Activated CD8-positive, alpha-beta T cell treated with anti-CD3 and anti-CD28 coated beads, Interleukin-2, amount 10 ng/mL, durations not matched to agents 7 days and 5 days (primary cell): ENCODE measurements at places on chromosomes 7 and 10. TPM values are rescaled to one million over a fixed set of nuclear protein-coding genes. Genes with fewer than 3 reads are reported as not detected.

C7orf33 gene
- not detected for total RNA-seq

OPALIN gene
- not detected for total RNA-seq

HIPK2 gene
- total RNA-seq, result 17.2 TPM

ZNF365 gene
- not detected for total RNA-seq

ENKUR gene
- not detected for total RNA-seq

DNA sequence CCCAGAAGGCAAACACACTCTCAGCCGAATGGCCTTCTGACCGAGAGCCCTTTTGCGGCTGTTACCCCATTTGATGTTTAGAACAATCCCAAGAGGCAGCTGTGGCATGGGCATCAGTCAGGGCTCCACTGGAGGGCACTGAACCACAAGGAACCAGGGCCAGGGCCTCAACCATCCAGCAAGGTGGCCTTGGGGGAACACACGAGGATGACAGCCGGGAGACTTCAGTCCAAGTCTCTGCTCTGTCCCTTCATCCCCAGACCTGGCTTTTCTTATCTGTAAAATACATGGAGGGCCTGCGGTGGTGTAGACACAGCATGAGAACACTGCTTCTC is 63.6 kb upstream of the INSIG1 start:
- no peak overlapping the region for H3K4me3 ChIP-seq
- peaks cover 5% of the 10 kb centered on the region for H3K27me3 ChIP-seq
- no peak overlapping the region for H3K27ac ChIP-seq
- no peaks in the 10 kb centered on the region for H3K4me1 ChIP-seq

GRCh38 chr10:103921248-103921647 is 3.3 kb upstream of the STN1 start:
- H3K4me1 ChIP-seq, result peaks cover 10% of the 10 kb centered on the region
- H3K27ac ChIP-seq, result no peak overlapping the region
- H3K27me3 ChIP-seq, result no peaks in the 10 kb centered on the region

GRCh38 chr10:129505500-129506075 is 38.5 kb downstream of the MGMT start:
- H3K4me3 ChIP-seq, result no peak overlapping the region
- H3K36me3 ChIP-seq, result peaks cover 19% of the 10 kb centered on the region
- no peak overlapping the region for H3K27ac ChIP-seq
- no peak for DNase-seq
- no peaks in the 10 kb centered on the region for H3K4me1 ChIP-seq
- no peaks in the 10 kb centered on the region for H3K27me3 ChIP-seq

GRCh38 chr7:50184271-50184990 is 91.4 kb upstream of the ZPBP start:
- peaks cover 7% of the 10 kb centered on the region for H3K4me1 ChIP-seq
- no peak overlapping the region for H3K4me3 ChIP-seq
- no peak for DNase-seq
- H3K27me3 ChIP-seq, result no peaks in the 10 kb centered on the region
- no peak overlapping the region for H3K27ac ChIP-seq

DNA sequence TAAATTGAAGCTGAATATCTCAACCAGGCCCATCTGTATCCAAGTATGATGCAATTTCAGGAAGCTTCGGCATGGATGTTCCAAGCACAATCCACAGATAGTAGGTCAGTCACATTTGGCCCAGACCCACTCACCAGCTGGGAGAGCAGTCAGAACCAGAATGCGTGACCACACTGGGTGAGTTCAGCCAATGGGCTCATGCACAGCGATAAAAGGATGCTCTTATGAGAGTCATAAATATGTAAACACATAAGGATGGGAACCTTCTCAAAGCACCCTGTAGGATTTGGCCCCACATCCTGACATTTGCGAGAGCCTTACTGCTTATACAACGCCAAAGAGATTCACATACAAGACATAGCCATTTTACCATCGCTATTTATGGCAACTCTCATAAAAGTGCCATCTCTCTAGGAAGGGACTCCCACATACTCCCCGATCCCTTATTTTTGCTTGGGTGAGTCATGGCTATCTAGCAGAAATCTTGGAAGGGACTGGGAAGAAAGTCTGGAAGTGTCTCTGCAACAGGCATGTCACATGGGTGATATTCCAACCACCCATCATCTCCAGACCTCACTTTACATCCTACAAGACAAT is 3.0 kb downstream of the AFAP1L2 start:
- H3K36me3 ChIP-seq, result no peaks in the 10 kb centered on the region
- H3K4me3 ChIP-seq, result no peak overlapping the region
- no peak for DNase-seq

DNA sequence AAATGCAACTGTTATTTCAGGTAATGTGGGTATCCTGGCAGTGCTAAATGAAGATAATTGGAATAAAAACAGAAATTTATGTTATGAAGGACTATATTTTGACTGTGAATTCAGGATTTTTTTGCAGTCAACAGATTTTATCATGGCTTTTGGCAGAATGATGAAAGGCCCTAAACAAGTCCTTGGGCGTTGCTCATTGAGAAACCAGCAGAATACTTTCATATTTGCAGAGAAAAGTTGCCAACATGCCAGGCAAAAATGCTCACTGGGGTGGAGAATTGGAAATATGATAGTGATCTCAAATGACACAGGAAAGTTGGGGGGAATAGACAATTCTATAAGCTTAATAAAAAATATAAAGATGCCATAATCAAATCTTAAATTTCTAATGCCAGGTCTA is 121.1 kb downstream of the GPR85 start:
- no peaks in the 10 kb centered on the region for H3K36me3 ChIP-seq
- peaks cover 4% of the 10 kb centered on the region for H3K27me3 ChIP-seq
- DNase-seq, result no peak

- no peak overlapping the region for H3K27ac ChIP-seq
- no peak for DNase-seq
- peaks cover 6% of the 10 kb centered on the region for H3K4me1 ChIP-seq
- no peaks in the 10 kb centered on the region for H3K36me3 ChIP-seq
- peaks cover 36% of the 10 kb centered on the region for H3K27me3 ChIP-seq
These were observed 2.6 kb upstream of the CAMK2B start for GRCh38 chr7:44327981-44328380.

- no peak for DNase-seq
- no peaks in the 10 kb centered on the region for H3K27me3 ChIP-seq
- H3K36me3 ChIP-seq, result no peaks in the 10 kb centered on the region
- no peak overlapping the region for H3K27ac ChIP-seq
- no peaks in the 10 kb centered on the region for H3K4me1 ChIP-seq
- H3K4me3 ChIP-seq, result no peak overlapping the region
These were observed 271.2 kb downstream of the INHBA start for GRCh38 chr7:41431671-41432070.

DNA sequence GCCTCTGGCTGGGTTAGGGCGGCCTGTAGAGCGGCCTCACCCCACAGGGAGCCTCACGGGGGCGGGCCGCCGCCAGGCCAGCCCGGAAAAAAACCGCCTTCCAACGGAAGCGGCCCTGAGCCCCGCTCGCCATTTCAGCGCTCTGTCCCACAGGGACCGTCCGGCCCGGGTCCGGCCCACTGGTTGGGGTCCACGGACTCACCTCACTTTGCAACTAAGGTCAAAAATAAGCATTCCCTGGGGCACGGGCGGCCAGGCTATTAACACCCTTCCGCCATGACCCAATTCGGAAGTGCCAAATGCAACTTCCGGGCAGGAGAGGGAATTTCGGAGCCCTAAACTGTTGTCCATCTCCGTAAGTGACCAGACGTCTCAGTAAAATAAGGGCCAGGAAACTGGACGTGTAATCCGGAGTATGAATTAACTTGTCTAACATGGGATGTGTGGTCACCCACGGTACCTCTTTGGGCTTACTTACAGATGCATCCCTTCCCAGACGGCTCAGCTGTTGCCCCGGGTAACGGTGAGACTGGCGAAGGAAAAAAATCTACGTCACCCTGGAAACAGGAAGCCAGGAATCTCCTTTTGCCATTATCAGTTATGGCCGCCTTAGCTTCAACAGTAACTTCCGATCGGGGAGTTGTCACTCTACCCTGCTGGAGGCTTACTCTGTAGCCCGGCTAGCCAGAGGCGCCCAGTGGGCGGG is at the start of gene BBIP1:
Gene BBIP1 (minus strand): TSS at position 538 of the 706 bp plus-strand sequence. CDS start 1,023 bp downstream, outside the sequence.
- H3K36me3 ChIP-seq, result peaks cover 9% of the 10 kb centered on the region
- H3K27ac ChIP-seq, result peak within 1 kb of the TSS; percentile 99
- peaks cover 36% of the 10 kb centered on the region for H3K4me1 ChIP-seq
- no peak for DNase-seq

DNA sequence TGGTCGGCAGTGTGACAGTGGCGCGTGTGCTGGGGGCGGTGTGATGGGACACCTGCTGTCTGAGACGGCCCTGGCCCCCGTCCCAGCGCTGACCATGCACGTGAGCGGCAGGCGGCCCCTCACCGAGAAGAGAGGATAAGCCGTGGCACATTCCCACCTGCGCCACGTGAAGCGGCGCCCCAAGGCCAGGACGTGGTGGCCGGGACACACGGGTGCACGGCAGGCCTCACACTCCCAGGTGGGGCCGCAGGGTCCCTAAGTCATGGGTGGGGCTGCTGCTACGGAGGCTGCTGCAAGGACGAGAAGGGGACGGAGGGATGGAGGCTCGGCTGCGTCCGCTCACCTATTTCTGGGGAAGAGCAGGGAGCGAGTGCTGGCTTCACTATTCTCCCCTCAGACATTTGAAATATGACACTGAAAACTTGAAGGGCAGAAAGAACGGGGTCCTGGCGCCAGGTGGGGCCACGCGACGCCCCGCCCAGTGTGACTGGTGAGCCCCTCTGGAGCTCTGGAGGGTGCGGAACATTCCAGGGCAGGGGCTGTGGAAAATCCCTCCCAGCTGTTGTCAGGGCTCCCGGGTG is 7.5 kb downstream of the CYP2W1 start:
- no peak overlapping the region for H3K27ac ChIP-seq
- peaks cover 4% of the 10 kb centered on the region for H3K4me1 ChIP-seq
- DNase-seq, result no peak
- no peaks in the 10 kb centered on the region for H3K27me3 ChIP-seq
- H3K4me3 ChIP-seq, result no peak overlapping the region
- no peaks in the 10 kb centered on the region for H3K36me3 ChIP-seq

DNA sequence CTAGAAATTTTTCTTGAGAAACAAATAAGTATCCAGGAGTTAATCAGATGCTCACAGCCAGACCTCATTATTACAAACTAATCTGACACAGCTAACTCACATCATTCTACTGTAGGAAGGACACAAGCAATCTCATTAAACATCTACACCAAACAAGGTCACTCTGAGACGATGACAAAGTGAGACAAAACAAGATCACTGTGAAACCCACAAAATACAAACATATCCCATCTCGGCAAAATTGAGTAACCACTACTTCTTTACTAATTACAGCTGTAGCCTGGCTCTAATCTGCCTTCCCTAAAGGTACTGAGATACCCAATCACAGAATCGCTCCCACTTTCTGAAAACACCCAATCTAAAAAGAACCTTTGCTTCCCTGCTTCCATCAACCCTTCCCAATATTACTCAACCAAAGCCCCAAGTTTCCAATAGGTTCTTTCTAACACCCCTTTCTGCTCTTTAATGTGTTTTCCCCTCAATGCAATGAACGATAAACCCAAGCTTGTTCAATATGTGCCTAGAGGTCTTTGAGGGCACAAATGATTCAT is 26.9 kb downstream of the CCDC6 start:
- no peak for DNase-seq
- H3K36me3 ChIP-seq, result peaks cover 6% of the 10 kb centered on the region
- peaks cover 64% of the 10 kb centered on the region for H3K4me1 ChIP-seq
- peak overlapping the region; percentile 23 for H3K4me3 ChIP-seq
- H3K27me3 ChIP-seq, result no peaks in the 10 kb centered on the region

- no peak overlapping the region for H3K4me3 ChIP-seq
- H3K27ac ChIP-seq, result no peak overlapping the region
- H3K36me3 ChIP-seq, result no peaks in the 10 kb centered on the region
- DNase-seq, result no peak
- H3K4me1 ChIP-seq, result no peaks in the 10 kb centered on the region
These were observed 229.6 kb upstream of the PTPRZ1 start for GRCh38 chr7:121643320-121643719.

- no peak overlapping the region for H3K4me3 ChIP-seq
- peaks cover 3% of the 10 kb centered on the region for H3K4me1 ChIP-seq
- H3K27ac ChIP-seq, result no peak overlapping the region
- no peaks in the 10 kb centered on the region for H3K36me3 ChIP-seq
- DNase-seq, result no peak
These were observed 568.7 kb upstream of the MGMT start for GRCh38 chr10:128898133-128898915.

GRCh38 chr10:18681366-18681765 is 22.1 kb downstream of the ARL5B start:
- peaks cover 10% of the 10 kb centered on the region for H3K36me3 ChIP-seq
- H3K27me3 ChIP-seq, result no peaks in the 10 kb centered on the region
- H3K27ac ChIP-seq, result no peak overlapping the region
- H3K4me1 ChIP-seq, result peaks cover 13% of the 10 kb centered on the region

DNA sequence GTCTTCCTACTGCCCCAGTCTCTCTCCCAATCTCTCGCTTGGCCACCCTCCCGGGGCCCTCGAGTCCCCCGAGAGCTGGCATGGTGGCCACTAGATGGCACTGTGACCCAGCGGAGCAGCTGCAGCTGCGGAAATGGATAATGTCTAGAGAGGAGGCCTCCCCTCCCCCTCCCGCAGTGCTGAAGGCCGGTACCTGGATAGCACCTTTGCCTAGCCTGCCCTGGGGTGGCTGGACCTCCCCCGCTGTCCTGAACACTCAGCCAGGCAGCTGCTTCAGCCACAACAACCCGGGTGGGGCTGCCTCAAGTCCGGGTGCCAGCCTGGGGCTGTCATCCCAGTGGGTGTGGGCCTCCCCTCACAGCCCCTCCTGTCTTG is 65.2 kb downstream of the GOLGA7B start:
- H3K27me3 ChIP-seq, result peaks cover 8% of the 10 kb centered on the region
- DNase-seq, result peak; percentile 82
- H3K4me1 ChIP-seq, result peaks cover 2% of the 10 kb centered on the region
- no peak overlapping the region for H3K4me3 ChIP-seq

- DNase-seq, result no peak
- H3K36me3 ChIP-seq, result no peaks in the 10 kb centered on the region
- no peak overlapping the region for H3K27ac ChIP-seq
- no peak overlapping the region for H3K4me3 ChIP-seq
- H3K4me1 ChIP-seq, result no peaks in the 10 kb centered on the region
These were observed 160.2 kb downstream of the ARHGAP12 start for GRCh38 chr10:31768467-31768866.

- H3K27ac ChIP-seq, result no peak overlapping the region
- no peaks in the 10 kb centered on the region for H3K27me3 ChIP-seq
- peaks cover 31% of the 10 kb centered on the region for H3K36me3 ChIP-seq
- peaks cover 10% of the 10 kb centered on the region for H3K4me1 ChIP-seq
- no peak for DNase-seq
These were observed 5.0 kb downstream of the NDUFA5 start for GRCh38 chr7:123552641-123553040.

GRCh38 chr10:2925631-2926030 is 141.7 kb upstream of the PFKP start:
- peak; percentile 28 for DNase-seq
- peaks cover 10% of the 10 kb centered on the region for H3K27me3 ChIP-seq
- peaks cover 16% of the 10 kb centered on the region for H3K4me1 ChIP-seq
- H3K36me3 ChIP-seq, result no peaks in the 10 kb centered on the region

- H3K27ac ChIP-seq, result no peak overlapping the region
- no peaks in the 10 kb centered on the region for H3K4me1 ChIP-seq
- H3K4me3 ChIP-seq, result no peak overlapping the region
- no peaks in the 10 kb centered on the region for H3K36me3 ChIP-seq
- DNase-seq, result peak; percentile 68
These were observed 128.4 kb downstream of the ABCA13 start for GRCh38 chr7:48299580-48300169.

GRCh38 chr10:1044964-1045363 is 4.0 kb downstream of the IDI1 start:
- peaks cover 53% of the 10 kb centered on the region for H3K4me1 ChIP-seq
- H3K4me3 ChIP-seq, result peak overlapping the region; percentile 67
- H3K27me3 ChIP-seq, result no peaks in the 10 kb centered on the region
- no peak for DNase-seq
- peaks cover 66% of the 10 kb centered on the region for H3K36me3 ChIP-seq
- H3K27ac ChIP-seq, result peak overlapping the region; percentile 92

GRCh38 chr10:85168243-85168642 is 839.9 kb downstream of the CCSER2 start:
- no peaks in the 10 kb centered on the region for H3K27me3 ChIP-seq
- no peaks in the 10 kb centered on the region for H3K4me1 ChIP-seq
- DNase-seq, result no peak
- no peaks in the 10 kb centered on the region for H3K36me3 ChIP-seq
- no peak overlapping the region for H3K4me3 ChIP-seq
- no peak overlapping the region for H3K27ac ChIP-seq
